Right renal cortex interstitium (tissue), 3 donors: ENCODE measurements at places on chromosomes 7 and 10.
A peak's percentile ranks its signal among the peaks of the same experiment; 100 is the strongest.

- DNase-seq, result no peak
Measured at GRCh38 chr10:13893926-13894325, 307.2 kb downstream of the PRPF18 start.

- no peak for DNase-seq
Measured at GRCh38 chr7:158085741-158086695, 501.6 kb downstream of the PTPRN2 start.

DNA sequence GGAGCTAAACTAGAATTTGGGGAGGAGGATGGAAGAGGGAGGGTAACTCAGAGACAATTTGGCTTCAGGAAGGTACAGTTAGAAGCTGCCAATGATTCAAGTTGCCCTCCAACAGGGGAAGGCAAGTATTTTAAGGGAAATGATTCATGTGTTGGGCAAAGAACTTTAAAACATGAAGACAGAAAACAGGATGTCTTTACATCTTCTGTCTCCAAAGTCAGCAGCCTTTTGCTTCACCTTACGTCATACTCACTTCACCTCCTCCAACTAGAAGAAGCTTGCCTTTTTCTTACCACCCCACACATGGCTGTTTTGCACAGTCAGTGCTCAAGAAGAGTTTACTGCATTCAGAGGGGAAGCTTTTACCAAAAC is 36.1 kb downstream of the PPP1R3C start:
- no peak for DNase-seq

- DNase-seq, result no peak
Measured at GRCh38 chr7:127959770-127960169, 71.5 kb downstream of the LRRC4 start.

- no peak for DNase-seq
Measured at GRCh38 chr10:21202776-21203462, 305.8 kb upstream of the NEBL start.

DNA sequence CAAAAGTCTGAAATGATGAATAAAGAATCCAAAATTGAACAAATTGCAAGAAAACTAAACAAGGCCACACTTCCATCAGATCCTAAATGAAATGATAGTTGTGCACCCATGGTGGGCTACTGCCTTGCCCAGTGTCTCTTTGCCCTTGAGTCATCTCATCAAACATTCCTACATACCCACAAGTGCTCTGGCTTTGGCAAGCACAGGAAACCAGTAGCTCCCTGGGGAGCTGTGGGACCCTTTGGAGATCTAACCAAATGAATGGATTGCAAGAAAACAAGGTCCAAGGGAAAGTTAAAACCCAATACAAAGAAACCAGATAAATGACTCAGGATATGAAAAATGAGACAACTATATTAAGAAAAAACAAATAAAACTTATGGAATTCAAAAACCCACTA is 129.8 kb upstream of the TMEM229A start:
- no peak for DNase-seq

DNA sequence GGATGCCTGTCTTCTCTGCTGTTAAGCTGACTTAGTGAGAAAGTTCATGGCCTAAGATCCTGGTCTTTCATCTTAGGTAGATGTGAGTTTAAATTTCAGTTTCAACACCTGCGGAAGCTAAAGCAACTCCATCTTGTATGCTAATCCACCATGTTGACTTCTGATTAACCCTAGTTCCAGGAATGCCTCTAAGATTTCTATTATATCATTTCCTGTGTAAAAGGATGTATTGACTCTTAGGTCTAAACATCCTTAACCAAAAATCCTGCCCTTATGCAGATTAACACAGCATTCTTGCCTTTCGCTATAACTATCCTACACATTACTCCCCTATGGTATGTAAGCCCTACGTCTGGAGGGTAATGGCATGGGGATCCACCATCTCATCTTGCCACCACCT is 94.4 kb upstream of the CCDC6 start:
- no peak for DNase-seq

DNA sequence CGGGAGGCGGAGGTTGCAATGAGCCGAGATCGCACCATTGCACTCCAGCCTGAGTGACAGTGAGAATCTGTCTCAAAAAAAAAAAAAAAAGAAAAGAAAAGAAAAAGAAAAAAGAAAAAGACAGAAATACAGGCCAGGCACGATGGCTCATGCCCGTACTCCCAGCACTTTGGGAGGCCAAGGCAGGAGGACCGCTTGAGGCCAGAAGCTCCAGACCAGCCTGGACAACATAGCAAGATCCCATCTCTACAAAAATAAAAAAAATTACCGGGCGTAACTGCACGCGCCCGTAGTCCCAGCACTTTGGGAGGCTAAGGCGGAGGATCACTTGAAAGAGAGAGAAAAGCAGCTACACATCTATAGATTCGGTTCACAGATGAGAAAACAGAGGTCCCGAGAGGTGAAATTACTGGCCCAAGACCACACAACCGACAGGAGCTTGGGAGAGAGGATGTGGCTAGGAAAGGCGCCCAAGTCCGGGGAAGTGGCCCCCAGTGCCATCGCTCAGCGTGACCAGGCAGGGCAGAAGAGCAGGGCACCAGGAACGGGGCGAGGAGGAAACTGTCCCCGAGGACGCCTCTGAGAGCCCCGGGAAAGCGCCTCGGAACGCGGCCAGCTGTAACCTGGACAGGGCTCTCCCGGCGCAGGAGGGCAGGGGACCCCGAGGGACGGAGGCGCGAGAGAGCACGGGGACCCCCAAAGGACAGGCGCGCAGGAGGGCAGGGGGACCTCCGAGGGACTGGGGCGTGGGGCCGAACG is 612 bp downstream of the SNX8 start:
- DNase-seq, result no peak

DNA sequence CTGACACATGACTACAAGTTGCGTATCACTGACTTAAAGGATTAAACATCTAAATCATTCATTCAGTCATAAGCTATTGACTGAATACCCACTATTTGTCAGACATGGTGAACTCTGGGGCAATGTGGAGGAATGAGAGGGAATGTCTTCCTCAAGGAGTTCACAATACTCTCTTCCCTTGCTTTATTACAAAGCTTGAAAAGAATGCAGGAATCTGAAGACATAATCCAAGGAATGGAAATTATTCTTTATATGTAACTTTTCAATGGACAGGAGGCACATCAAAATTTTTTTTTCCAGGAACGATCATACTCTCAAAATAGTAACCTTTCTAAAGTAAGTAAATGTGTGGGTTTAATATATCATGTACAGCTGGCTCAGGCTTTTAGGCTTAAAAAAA is 111.9 kb downstream of the ATXN7L1 start:
- no peak for DNase-seq

GRCh38 chr10:47366181-47366631 is 17.9 kb downstream of the ZNF488 start:
- no peak for DNase-seq

DNA sequence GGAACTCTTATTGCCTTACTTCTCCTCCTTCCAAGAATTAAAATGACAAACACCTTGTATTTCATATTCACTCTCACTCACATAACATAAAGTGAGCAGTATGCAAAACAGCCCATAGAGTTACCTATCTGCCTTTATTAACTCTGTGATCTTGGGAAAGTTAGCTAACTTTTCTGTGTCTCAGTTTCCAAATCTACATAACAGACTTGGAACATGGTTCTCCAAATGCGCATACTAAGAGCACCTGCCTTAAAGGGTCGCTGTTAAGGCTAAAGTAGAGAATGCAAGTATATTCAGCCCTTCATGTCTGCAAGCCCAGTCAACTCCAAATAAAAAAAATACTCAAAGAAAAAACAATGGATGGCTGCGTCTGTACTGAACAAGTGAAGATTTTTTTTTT is 121.8 kb upstream of the C1QL3 start:
- DNase-seq, result no peak

- no peak for DNase-seq
Measured at GRCh38 chr10:91007655-91008054, 86.8 kb upstream of the ANKRD1 start.

DNA sequence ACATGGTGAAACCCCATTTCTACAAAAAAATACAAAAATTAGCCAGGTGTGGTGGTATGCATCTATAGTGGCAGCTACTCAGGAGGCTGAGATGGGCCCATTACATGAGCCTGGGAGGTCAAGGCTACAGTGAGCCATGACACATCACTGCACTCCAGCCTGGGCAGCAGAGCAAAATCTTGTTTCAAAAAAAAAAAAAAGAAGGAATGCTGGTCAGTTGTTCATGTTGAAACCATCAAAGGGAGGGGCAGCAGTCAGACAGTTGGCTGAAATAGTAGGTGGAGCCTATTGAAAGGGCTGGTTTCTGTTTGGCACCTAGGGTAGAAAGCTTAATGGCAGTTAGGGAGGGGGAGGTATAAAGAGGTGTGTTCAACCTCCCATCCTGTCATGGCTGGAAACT is 323.0 kb downstream of the GALNT17 start:
- DNase-seq, result no peak

- DNase-seq, result no peak
Measured at GRCh38 chr7:128665057-128665456, 7.0 kb upstream of the GARIN1A start.

- peak; percentile 59 for DNase-seq
Measured at GRCh38 chr7:94348142-94348541, 46.6 kb upstream of the COL1A2 start.

DNA sequence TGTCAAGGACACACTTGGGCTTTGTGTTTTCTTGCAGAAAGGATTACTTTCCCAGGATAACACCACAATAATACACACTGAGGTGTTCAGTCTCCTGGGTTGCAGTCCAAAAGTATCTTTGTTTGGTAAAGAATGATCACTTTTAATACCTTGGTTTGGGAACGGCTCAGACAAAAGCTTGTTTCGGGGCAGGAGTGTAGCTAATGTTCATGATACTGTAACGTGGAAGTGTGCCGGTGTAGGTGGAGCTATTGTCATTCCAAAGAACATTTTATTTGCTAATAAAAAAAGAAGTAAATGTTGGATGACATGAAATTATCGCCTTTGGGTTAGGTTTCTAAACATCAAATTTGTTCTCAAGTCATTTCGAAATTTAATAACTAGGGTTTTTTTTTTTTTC is 1.2 kb downstream of the EIF4H start:
- no peak for DNase-seq

GRCh38 chr7:17021205-17021604 is 139.4 kb upstream of the AGR3 start:
- DNase-seq, result no peak

- no peak for DNase-seq
Measured at GRCh38 chr7:50852901-50853300, 70.2 kb upstream of the GRB10 start.

DNA sequence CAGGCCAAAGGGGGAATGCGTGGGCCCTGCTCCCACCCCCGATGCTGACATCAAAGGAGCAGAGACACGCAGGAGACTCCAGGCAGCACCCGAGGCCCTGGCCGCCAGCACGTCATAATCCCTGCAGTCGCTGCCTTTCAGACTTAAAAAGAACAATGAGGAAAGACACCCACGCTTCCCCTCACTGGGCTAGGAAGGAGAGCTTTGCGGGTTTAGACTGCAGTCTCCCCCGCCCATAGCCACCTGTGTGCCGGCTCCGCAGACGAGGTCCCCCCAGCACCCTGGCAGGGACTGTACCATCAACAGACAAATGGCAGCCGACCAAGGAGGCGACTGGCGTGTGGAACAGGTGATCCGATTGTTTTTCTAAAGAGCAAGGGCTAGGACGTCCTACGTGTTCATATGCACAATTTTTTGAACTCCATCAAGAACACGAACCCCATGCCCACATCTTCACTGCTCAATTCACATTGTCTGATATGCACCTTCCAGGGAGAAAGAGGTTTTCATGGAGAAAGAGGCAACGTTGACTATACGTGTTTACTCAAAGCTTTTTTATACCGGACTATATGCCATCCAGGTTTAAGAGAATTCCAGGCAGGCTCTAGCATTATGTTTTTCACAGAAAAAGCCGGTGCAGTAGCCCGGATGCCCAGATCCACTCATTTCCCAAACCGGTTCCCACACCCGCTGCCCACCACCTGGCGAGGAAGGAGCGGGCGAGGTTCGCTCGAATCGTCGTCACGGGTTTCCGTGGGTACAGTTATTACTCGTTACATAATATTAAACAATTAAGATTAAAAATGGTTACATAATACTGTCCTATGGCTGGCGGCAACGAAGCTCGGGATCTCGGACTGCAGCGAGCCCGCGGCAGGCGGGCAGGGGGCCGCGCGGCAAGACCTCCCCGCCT is 1.1 kb downstream of the GRB10 start:
- no peak for DNase-seq

- no peak for DNase-seq
Measured at GRCh38 chr7:26278770-26279169, 12.9 kb upstream of the SNX10 start.

- no peak for DNase-seq
Measured at GRCh38 chr7:138907850-138908249, 73.3 kb downstream of the KIAA1549 start.

- no peak for DNase-seq
Measured at GRCh38 chr7:37832194-37832593, 16.2 kb upstream of the NME8 start.

GRCh38 chr10:132098539-132099388 is 33.0 kb downstream of the JAKMIP3 start:
- no peak for DNase-seq

DNA sequence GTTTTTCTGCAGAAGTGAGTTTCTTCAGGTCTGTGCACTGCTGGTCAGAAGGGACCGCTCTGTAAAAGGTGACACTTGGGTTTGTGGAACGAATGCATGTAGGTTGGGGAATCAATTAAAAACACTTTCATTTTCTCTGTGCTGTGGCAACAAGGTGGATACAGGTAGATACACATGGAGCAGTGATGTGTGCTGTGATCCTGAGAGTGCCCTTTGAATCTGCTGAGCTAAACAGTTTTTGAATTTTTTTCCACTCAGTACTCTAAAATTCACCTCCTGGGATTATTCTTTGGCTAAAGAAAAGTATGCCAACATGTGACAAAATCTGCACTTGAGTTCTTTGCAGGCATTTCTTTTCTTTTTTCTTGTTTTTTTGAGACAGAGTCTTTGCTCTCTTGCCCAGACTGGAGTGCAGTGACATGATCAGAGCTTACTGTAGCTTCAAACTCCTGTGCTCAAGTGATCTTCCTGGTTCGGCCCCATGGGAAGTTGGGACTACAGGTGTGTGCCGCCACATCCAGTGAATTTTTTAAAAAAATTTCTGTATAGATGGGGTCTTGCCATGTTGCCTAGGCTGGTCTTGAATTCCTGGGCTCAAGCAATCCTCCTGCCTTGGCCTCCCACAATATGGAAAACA is 338.9 kb downstream of the EXOC4 start:
- DNase-seq, result no peak

- DNase-seq, result no peak
Measured at GRCh38 chr10:131094527-131095312, 216.8 kb downstream of the TCERG1L start.

DNA sequence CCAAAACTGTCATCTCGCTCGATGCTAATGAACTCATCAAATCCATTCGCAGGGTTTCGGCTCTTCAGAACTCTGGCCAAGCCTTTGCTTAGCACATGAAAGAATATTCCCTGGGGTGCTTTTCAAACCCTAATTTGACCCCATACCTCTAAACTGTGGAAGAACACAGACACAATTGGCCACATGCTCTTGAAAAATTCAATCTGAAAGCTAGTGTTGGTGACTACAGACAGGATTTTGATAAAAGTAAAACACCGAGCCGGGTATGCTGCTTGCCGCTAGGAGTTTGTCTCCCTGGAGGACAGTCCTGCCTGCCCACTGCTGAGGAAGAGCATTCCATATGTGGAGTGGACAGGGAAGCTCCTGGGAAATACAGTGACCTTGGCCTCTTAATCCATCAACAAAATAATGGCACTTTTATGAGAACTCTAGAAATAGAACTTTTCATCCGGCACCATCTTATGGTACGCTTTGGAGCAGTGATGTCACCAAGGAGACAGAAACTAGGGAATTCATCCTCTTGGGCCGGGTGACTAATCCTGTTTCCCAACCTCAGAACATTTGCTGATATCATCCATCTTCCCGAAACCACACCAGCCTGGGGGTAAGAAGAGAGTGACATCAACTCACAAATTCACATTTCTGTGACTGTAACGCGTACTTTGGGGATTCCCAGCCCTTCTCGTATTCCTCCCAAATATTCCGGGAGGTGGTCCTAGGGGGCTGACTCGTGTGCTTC is 34.2 kb downstream of the MTURN start:
- DNase-seq, result no peak
